ENCODE measurements at places on chromosomes 6 and 20.

GRCh38 chr20:20393207-20394120 lies 25.6 kb downstream of the INSM1 start:
- peaks cover 12% of the 10 kb centered on the region for H3K27me3 ChIP-seq
- DNase-seq = no peak
- peaks cover 6% of the 10 kb centered on the region for H3K4me1 ChIP-seq
- H3K4me3 ChIP-seq = peak overlapping the region; percentile 56
- H3K27ac ChIP-seq = no peak overlapping the region

DNA sequence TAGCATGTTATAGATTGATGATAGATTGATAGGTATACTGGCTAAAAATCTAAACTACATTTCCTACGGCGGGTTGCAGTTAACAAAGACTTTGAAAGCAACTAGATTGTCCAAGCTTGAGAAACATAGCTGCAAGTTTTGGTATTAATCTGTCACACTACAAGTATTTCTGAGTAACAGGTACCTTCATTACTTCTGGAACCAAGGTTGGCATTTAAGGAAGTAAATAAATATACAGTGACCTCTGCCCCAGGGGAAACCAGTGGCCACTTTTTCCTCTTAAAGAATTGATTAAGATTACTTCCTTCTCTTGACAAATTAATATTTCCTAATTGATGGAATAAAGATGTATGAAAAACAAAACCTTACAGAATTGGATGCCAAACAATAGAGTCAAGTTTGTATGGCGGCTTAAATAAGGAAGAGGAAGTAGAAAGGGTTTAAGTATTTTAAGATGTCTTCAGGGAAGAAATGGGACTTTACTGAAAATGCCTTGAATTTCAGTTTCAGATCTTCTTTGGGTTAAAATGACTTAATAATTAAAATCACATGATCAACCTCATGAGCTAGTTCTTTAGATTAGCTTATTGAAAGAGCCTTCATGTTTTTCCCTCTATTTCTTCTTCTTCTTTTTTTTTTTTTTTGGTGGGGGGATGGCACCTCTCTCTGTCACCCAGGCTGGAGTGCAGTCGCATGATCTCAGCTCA lies 132.8 kb downstream of the DOK5 start:
- no peak overlapping the region for H3K27ac ChIP-seq
- DNase-seq = no peak
- H3K36me3 ChIP-seq = no peaks in the 10 kb centered on the region
- H3K4me3 ChIP-seq = no peak overlapping the region
- H3K27me3 ChIP-seq = no peaks in the 10 kb centered on the region

- DNase-seq = no peak
- no peaks in the 10 kb centered on the region for H3K4me1 ChIP-seq
- H3K36me3 ChIP-seq = no peaks in the 10 kb centered on the region
- H3K4me3 ChIP-seq = no peak overlapping the region
Observed at GRCh38 chr6:168927026-168927425, 326.6 kb downstream of the THBS2 start.

GRCh38 chr6:73391675-73392074 lies 3.0 kb upstream of the DDX43 start:
- H3K27me3 ChIP-seq = no peaks in the 10 kb centered on the region
- H3K27ac ChIP-seq = no peak overlapping the region
- DNase-seq = no peak
- no peak overlapping the region for H3K4me3 ChIP-seq

DNA sequence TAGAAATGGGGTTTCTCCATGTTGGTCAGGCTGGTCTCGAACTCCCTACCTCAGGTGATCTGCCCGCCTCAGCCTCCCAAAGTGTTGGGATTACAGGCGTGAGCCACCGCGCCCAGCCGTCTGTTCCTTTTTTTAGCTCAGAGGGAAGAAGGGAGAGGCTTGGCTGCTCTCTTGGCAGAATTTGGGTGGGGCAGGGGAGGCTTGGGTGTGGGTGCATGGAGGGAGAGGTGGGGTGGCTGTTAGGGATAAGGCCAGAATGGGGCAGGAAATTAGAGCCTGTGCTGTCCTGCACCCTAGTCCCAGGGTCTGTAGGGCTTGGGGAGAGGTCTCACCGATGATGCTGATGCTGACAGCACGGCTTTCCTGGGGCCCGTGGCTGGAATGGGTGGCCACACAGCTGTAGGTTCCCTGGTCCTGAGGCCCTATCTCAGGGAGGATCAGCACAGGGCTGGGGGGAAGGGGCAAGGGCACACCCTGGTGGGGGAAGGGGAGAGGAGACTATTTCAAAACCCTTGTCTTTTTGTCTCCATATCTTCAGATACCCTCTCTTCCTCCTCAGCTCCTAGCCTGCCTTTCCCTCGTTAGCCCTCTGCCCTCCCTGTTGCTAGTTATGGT lies 2.0 kb downstream of the AGER start:
- H3K27me3 ChIP-seq = peaks cover 9% of the 10 kb centered on the region
- H3K4me3 ChIP-seq = no peak overlapping the region
- H3K36me3 ChIP-seq = peaks cover 21% of the 10 kb centered on the region
- no peak for DNase-seq

DNA sequence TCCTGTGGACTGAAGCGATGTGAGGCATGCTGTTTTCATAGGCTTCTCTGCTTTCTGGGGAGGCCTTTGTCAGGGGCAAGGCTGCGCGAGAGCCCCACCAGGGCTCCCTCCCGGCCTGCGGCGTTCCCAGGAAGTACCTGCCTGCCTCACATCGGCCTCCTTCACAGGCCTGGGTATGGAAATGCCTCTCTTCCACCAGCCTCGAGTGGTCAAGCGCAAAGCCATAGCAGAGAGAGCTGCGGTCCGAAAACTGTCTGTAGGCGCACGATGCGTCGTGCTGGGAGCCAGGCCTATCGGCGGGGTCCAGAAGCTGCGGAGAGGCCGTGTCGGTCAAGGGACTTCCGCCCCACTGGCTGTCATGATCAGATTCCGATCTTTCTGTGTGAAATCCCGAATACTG lies 71.2 kb downstream of the SIM1 start:
- H3K27me3 ChIP-seq = no peaks in the 10 kb centered on the region
- H3K4me1 ChIP-seq = no peaks in the 10 kb centered on the region
- no peak overlapping the region for H3K4me3 ChIP-seq
- no peaks in the 10 kb centered on the region for H3K36me3 ChIP-seq
- DNase-seq = no peak

- no peaks in the 10 kb centered on the region for H3K36me3 ChIP-seq
- DNase-seq = no peak
- H3K4me3 ChIP-seq = no peak overlapping the region
Observed at GRCh38 chr6:36368921-36369865, 18.3 kb downstream of the ETV7 start.

GRCh38 chr6:167214206-167214605 lies 56.4 kb upstream of the GPR31 start:
- no peaks in the 10 kb centered on the region for H3K36me3 ChIP-seq
- H3K27me3 ChIP-seq = peaks cover 4% of the 10 kb centered on the region
- peaks cover 16% of the 10 kb centered on the region for H3K4me1 ChIP-seq
- no peak for DNase-seq
- H3K27ac ChIP-seq = no peak overlapping the region

DNA sequence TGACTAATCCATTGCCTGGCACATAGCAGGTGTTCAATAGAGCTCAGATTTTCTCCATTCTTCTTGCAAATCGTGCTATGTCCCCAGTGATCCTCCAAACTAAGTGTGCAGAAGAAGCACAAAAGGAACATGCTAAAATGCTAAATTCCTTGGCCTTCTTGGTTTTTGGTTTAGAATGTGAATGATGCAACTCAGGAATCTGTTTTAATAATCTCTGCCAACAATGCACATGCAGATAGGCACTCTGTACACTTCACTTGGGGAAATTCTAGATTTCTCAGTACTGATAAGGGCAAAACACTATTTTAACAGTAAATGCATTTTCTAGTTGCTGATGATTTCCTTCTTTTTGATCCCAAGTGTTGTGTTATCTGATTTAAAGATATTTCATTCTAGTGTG lies 35.2 kb downstream of the SLC22A1 start:
- H3K4me1 ChIP-seq = no peaks in the 10 kb centered on the region
- no peak overlapping the region for H3K27ac ChIP-seq
- H3K27me3 ChIP-seq = peaks cover 1% of the 10 kb centered on the region
- peaks cover 12% of the 10 kb centered on the region for H3K36me3 ChIP-seq

- H3K27ac ChIP-seq = no peak overlapping the region
- no peaks in the 10 kb centered on the region for H3K4me1 ChIP-seq
- DNase-seq = no peak
- peaks cover 8% of the 10 kb centered on the region for H3K36me3 ChIP-seq
- no peaks in the 10 kb centered on the region for H3K27me3 ChIP-seq
Observed at GRCh38 chr6:140773276-140773675, 1359.4 kb upstream of the GJE1 start.

DNA sequence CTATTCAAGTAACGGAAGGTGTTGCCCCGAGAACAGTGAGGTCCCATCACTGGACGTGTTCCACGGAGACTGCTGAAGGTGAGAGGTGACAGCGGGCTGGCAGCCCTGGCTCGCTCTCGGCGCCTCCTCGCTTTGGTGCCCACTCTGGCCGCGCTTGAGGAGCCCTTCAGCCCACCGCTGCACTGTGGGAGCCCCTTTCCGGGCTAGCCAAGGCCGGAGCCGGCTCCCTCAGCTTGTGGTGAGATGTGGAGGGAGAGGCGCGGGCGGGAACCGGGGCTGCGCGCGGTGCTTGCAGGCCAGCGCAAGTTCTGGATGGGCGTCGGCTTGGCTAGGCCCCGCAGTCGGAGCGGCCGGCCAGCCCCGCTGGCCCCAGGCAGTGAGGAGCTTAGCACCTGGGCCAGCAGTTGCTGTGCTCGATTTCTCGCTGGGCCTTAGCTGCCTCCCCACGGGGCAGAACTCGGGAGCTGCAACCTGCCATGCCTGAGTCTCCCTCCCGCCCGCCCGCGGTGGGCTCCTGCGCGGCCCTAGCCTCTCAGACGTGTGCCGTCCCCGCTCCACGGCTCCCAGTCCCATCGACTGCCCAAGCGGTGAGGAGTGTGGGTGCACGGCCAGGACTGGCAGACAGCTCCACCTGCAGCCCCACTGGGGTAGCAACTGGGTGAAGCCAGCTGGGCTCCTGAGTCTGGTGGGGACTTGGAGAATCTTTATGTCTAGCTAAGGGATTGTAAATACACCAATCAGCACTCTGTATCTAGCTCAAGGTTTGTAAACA lies 77.6 kb downstream of the RNF182 start:
- H3K27me3 ChIP-seq = no peaks in the 10 kb centered on the region
- H3K27ac ChIP-seq = no peak overlapping the region
- DNase-seq = no peak
- H3K36me3 ChIP-seq = no peaks in the 10 kb centered on the region
- H3K4me3 ChIP-seq = no peak overlapping the region

DNA sequence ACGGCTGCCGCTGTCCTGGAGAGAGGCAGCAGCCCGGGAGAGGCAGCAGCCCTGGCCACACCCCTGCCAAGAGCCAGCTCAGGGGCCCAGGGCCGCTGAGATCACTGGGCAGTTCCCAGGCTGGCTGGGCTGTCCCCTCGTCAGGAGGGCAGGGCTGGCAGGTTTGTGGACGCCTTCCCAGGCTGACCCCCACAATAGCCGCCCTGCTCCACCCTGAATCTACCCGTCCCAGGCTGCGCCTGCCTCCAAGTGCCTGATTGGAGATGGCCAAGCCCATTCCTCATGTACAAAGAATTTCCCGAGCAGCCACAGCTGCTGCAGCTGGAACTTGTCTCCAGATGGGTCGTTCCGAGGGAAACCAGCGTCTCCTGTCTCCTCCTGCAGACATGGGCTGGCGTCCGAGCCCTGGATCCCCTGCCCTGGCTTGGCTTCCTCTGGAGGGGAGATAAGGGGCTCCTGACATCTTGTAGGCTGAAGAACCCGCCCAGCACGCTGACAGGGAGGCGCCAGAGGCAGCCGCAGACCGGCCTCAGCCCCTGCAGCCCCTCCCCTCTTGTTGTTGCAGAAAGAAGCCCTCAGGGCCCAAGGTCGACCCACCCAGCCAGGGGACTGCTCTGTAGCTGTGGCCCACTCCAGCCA lies 9.4 kb upstream of the GATA5 start:
- peaks cover 28% of the 10 kb centered on the region for H3K27me3 ChIP-seq
- H3K36me3 ChIP-seq = no peaks in the 10 kb centered on the region
- H3K4me1 ChIP-seq = peaks cover 3% of the 10 kb centered on the region
- DNase-seq = no peak
- H3K27ac ChIP-seq = no peak overlapping the region
- no peak overlapping the region for H3K4me3 ChIP-seq

DNA sequence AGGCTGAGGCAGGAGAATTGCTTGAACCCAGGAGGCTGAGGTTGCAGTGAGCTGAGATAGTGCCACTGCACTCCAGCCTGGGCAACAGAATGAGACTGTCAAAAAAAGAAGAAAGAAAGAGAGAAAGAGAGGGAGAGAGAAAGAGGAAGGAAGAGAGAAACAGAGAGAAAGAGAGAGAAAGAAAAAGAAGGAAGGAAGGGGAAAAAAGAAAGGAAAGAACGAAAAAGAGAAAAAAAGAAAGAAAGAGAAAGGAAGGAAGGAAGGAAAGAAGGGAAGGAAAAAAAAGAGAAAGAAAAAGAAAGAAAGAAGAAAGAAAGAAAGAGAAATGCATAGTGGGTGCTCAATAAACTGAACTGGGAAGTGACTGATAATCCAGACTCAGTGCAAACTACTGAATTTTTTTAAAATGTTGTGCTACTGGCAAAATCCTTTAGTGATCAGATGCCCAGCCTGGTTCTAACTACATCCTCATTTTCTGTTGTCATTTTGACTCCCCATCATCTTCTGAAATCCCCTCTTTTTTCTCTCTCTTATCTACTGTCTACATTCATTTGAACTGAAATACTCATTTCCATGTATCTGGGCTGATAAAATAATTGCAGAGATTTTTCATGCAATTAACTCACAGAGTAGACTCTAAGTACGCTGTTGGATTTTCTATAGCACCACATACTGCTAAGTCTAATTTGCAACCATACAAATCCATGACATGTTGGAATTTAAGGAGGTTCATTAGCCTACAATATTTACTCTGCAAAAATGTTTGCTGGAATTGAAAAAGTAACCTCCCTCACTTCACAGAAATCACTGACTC lies 85.3 kb upstream of the HIVEP1 start:
- H3K27me3 ChIP-seq = no peaks in the 10 kb centered on the region
- no peak overlapping the region for H3K27ac ChIP-seq
- H3K4me1 ChIP-seq = no peaks in the 10 kb centered on the region

GRCh38 chr6:147906361-147906760 lies 397.9 kb downstream of the SAMD5 start:
- no peaks in the 10 kb centered on the region for H3K27me3 ChIP-seq
- no peaks in the 10 kb centered on the region for H3K36me3 ChIP-seq
- no peaks in the 10 kb centered on the region for H3K4me1 ChIP-seq
- H3K27ac ChIP-seq = no peak overlapping the region

DNA sequence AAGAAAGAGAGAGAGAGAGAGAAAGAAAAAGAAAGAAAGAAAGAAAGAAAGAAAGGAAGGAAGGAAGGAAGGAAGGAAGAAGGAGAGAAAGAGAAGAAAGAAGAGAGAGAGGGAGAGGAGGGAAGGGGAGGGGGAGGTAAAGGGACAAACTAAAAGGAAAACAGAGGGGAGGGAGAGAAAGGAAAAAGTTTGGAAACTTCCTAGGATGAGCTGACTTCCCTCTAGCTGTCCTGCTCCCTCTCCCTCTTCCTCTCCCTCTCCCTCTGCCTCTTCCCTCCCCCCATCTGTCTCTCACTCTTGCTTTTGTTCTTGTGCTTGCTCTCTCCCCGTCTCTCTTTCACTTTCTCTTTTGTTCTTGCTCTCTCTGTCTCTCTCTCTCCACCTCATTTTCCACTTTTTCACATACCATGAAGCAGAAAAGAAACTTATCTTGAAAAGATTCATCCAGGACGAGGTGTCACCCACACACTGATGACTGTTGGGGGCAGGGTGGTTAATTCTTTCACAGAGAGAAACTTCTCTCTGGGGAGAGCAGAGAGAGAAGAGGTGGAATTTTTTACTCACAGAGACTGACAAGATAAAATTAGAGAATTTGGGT lies 56.4 kb upstream of the DUSP22 start:
- peaks cover 2% of the 10 kb centered on the region for H3K4me1 ChIP-seq
- H3K36me3 ChIP-seq = no peaks in the 10 kb centered on the region
- no peak for DNase-seq
- no peak overlapping the region for H3K4me3 ChIP-seq
- no peak overlapping the region for H3K27ac ChIP-seq
- H3K27me3 ChIP-seq = no peaks in the 10 kb centered on the region

Measured in endothelial cell (in vitro differentiated cells).